ENCODE measurements at places on chromosomes 1 and 21.

GRCh38 chr1:243597383-243597782, 252.7 kb downstream of the AKT3 start:
- DNase-seq, result peak; percentile 3

DNA sequence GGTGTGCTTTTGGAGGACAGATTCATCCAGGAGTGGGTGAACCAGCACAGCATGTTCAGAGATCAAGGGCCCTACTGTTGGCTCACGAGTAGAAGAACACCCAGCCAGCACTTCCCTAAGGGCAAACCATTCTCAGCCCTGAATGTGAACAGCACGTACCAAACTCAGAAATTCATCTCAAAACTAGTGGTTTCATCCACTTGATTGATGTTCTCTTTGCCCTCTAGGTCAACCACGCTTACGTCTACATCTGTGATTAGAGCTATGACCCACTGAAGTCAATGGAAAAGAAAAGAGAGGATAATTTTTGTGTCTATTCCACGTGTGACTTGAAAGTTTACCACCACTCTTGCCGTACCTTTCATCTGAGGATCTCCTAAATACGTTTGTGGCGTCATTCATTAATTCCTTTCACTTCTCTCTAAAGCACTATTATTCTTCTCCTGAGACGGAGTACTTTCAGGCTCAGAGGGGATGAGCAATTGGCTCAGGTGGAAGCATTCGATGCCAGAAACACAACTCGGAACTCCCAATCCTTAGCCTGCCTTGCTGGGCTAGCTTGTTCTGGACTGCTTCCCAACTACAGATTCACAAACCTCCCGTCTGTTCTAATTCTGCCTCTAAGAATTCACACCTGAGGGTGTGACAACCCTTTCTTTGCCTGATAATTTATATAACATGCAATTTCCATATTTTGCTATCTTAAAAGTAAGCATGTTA, 57.3 kb upstream of the HIVEP3 start:
- DNase-seq, result no peak

DNA sequence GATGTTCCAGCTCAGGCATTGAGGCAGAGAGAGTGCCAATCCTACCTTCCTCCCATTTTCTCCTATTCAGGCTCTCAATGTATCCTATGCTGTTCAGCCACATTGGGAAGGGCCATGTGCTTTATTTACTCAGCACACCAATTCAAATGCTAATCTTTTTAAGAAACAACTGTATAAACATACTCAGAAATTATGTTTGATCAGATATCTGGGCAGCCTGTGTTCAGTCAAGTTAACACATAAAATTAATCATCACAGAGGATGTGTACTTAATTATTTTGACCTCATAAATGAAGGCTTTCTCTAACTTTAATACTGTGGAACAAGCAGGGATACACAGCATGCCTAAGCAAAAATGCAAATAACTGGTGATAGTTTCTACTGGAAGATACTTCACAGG, 149.8 kb downstream of the NCAM2 start:
- DNase-seq, result no peak

DNA sequence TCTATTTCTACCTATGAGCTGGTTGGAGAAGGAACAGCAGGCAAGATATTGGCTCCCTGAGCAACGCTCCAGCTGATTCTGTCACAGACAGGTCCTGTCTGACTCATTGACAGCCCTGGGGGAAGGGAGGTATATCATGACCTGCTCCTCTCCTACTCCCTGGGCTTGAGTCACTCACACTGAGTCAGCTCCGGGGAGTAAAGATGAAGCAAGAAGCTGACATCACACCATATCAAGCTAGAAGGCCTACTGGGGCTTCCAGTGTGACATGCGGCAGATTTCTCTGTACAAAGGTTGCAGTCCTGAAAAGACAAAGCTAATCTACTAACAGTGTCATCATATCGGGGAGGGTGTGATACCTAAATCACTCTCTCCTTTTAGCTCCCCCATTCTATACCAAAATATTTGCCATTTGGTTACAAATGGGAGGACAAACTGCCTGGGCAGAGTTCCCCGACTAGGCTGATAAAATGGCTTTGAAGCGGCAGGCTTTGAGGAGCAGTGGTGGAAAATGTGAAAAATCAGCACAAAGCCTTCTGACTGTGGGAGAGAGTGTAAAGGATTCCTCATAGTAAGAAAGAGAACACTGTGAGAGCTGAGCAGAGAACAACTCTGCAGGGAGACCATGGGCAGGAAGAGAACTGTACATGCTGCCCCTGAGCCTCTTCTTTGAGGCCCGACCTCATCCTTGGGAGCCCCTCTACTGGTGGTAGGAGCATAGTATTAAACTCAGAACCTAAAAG, 15.5 kb downstream of the PI4KB start:
- peak; percentile 93 for DNase-seq

- no peak for DNase-seq
These were observed 479.2 kb downstream of the LTN1 start for GRCh38 chr21:28513428-28513827.

GRCh38 chr1:166597516-166597915, 241.8 kb upstream of the POGK start:
- DNase-seq, result no peak

DNA sequence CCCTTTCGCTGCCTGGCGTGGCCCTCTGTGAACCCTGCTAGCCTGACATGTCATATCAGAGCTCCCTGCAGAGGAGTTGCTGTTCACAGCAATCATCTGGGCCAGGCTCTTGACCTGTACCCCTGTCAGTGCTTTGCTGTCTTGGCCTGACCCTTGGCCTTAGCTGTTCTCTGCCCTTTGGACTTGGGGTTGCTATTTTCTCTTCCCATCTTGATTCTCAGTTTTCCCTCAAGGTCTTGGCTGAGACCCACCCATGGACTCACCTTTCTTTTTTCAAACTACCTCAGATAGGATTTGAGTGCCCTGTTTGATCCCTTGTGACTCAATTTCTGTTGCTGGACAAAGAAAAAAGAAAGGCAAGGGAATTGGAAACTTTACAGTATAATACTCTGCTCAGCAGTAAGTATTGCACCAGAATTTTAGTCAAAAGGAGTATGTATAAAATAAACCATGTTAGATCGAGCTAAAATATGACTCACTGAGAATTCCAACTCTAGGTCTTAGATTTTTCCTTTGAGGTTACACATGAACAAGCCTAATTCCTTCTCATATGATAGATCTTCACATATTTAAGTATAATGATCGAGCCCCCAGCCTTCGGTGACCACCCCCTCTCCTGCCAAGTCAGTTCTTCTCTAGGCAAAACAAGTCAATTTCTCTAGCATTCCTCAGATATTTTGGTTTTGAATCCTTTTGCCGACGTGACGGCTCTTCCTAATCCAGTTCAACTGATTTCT, 110.5 kb downstream of the NGF start:
- DNase-seq, result no peak

DNA sequence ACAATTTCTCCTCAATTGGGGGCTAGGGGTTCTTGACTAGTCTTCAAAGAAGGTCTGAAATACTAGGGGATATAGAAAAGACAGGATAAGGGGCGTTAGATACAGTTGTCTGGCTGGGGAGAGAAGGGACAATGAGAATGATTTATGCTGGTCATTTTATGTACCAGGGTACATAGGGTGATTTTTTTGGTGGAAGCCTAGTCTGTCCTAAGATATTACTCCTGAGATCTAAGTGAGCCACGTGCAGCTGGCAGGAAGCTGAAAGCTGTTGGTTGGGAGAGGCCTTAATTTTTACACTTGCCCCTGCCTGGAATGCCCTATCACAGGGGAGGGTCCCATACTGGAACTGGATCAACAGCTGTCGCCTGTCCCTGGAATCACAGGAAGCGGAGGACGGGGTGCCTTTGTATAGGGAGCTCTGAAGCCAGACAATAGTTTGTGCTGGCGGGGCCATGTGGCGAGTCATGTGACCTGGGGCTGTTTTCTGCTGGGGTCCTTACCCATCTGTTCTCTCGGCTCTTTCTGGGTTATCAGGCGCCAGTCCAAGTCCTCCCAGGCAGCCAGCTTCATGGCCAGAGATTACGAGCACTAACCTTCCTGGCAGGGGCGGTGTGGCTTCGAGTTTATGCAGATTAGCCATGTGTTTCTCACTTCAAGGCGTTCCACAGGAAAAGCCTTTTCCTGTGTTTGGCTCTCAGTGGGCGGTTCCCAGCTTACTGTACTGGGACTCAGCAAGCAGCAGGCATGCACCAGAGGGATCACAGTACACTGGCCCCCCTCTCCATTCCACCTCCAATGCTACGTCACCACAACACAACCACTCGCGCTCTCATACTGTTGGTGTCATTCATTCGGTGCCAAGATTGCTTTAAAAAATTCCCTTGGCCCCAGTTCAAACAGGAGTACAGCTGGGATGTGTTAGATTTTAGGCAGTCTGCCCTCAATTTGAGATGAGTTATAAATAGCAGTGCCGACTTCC, 27.5 kb downstream of the ARID1A start:
- no peak for DNase-seq

DNA sequence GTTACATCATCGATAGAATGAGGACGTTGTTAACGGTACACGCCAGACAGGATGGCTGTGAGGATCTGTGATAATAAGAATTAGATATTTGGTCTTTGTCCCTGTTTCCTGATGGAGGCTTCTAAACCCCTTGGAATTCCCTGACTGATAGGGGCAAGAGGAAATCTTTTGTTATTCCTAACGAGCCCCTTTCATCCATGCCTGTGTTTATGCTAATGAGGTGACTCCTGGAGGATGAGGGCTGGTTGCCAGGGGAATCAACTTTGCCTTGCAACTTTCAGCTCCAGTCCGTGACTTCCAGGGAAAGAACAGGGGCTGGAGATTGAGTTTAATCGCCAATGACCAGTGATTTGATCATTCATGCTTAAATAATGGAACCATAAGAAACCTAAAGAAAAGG, 39.3 kb upstream of the NLRP3 start:
- no peak for DNase-seq

- DNase-seq, result no peak
These were observed 2.8 kb downstream of the GCLM start for GRCh38 chr1:93906480-93906879.

DNA sequence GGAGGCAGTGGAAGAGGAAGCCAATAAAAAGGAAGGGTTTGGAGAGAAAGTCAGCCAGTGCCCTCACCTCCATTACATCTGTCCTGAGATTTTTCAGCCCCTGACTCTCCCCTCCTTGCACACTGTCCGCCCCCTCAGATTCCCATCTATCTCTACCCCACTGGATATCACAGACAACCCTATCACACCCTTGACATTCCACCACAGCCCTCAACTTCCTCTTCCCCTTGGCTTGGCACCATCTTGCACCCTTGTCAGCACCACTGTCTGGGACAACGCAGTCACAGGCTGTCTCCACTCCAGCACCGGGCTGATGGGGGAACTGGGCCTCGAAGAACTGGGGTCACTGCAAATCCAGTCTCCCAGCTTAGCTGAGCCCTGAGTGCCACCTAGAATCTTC, 14.2 kb upstream of the PLEKHA6 start:
- no peak for DNase-seq

DNA sequence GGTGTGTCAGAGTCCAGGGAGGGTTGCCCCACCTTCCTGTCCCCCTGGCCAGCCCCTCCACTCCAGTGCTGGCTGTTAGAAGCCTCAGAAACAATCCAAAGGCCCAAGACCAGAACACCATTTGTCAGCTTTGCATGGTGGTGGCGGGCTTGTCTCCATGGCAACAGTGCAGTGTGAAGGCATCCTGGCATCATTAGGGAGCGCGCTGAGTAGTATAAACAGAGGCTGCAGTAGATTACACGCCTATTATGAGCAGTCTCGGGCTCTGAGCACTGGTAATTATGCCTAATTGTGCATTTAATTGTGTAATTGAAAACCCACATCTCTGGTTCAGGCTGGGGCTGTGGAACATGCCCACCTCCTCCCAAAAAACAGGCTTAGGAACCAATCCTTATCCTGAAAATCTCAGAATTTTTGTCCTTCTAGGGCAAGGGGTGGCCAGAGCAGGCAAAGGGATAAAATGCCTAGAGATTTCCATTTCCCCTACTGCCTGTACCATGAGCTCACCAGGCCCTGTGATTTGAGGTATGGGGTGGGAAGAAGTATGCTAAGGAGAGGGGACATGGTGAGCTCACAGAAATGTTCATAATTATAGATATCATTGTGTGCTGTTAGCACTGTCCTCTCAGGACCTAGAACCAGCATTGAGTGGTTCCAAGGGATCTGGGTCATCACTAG, 11.7 kb downstream of the NKAIN1 start:
- no peak for DNase-seq

DNA sequence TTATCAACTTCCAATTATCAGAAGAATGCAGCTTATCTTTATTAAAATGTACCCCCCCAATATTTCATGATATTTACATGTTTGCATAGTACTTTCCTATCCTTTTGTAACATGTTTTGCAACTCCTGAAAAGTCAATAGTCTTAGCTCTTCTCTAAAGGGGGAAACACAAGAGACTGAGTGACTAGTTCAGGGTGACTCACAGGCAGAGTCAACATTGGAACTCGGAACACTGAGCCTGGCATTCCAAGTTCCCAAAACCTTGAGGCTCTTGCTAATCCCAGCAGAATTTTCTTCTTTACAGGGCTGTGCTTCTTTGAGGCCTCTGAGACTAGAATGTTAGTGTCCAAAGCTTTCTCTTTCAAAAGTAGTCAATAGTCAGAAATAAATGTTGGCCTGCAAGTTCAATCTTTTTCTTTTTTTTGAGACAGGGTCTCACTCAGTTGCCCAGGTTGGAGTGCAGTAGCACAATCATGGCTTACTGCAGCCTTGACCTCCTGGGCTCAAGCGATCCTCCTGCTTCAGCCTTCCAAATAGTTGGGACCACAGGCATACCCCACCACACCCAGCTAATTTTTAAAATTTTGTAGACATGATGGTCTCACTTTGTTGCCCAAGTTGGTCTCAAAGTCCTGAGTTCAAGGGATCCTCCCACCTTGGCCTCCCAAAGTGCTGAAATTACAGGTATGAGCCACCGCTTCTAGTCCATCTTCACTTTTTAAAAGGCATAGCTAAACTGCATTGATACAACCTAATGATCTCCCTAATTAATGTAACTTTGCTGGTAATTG, 37.5 kb downstream of the ZNF281 start:
- DNase-seq, result no peak

DNA sequence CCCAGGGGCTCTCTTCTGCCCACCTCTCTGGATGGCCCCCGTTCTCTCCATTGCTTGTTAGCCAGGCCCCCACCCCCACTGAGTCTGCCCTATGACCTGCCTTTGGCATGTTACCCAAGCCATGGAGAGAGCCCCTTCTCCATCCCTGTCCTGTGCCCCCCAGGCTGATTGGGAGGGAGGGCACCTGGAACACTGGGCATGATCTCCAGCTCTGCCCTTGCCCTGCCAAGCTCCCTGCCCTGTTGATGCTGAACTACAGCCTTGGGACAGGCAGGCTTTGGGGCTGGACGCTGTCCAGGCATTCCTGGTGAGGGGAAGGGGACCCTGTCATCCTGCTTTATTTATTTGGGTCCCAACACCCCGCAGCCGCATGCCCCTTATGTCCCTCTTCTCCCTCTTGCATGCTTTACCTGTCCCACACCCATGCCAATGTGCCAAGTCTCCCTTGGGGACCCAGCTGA, 10.7 kb downstream of the TRIM46 start:
- DNase-seq, result no peak

GRCh38 chr1:214824763-214825162, 221.8 kb downstream of the CENPF start:
- no peak for DNase-seq
